Activated naive CD8-positive, alpha-beta T cell treated with anti-CD3 and anti-CD28 coated beads for 36 hours (primary cell): ENCODE measurements at places on chromosomes 5 and 9.
A peak's percentile ranks its signal among the peaks of the same experiment; 100 is the strongest.

- peaks cover 16% of the 10 kb centered on the region for H3K36me3 ChIP-seq
- no peak for DNase-seq
- H3K27me3 ChIP-seq = no peaks in the 10 kb centered on the region
- no peaks in the 10 kb centered on the region for H3K4me1 ChIP-seq
Measured at GRCh38 chr5:127997201-127997704, 86.3 kb upstream of the SLC12A2 start.

- H3K36me3 ChIP-seq = peaks cover 52% of the 10 kb centered on the region
- H3K4me1 ChIP-seq = peaks cover 49% of the 10 kb centered on the region
- no peak overlapping the region for H3K27ac ChIP-seq
Measured at GRCh38 chr5:69238760-69239251, 4.1 kb downstream of the CDK7 start.

DNA sequence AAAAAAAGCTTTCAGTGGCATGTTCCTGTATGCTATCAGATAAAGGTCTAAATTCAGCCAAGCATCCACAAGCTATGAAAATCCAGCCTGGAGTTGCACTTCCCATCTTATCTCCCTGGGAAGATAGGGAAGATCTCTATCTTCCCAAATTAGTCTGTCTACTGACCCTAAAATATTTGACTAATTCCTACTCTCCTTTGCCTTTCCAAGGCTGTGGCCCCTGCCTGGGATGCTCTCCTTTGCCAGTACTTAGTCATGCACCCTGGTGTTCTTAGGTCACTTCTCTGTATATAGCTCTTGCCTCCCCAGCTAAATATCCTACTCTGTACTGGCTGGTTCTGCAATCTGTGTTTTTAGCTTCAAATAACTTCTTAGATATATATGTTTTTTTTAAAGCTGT, 44.0 kb upstream of the PLPP1 start:
- H3K27ac ChIP-seq = no peak overlapping the region
- no peaks in the 10 kb centered on the region for H3K36me3 ChIP-seq
- H3K27me3 ChIP-seq = no peaks in the 10 kb centered on the region
- DNase-seq = no peak
- H3K4me3 ChIP-seq = no peak overlapping the region

GRCh38 chr5:95191330-95191729, 93.6 kb downstream of the MCTP1 start:
- no peak overlapping the region for H3K27ac ChIP-seq
- peaks cover 10% of the 10 kb centered on the region for H3K4me1 ChIP-seq
- no peaks in the 10 kb centered on the region for H3K36me3 ChIP-seq
- DNase-seq = no peak
- H3K4me3 ChIP-seq = no peak overlapping the region
- no peaks in the 10 kb centered on the region for H3K27me3 ChIP-seq

- peaks cover 4% of the 10 kb centered on the region for H3K4me1 ChIP-seq
- no peak for DNase-seq
- H3K4me3 ChIP-seq = no peak overlapping the region
- no peak overlapping the region for H3K27ac ChIP-seq
- H3K36me3 ChIP-seq = no peaks in the 10 kb centered on the region
Measured at GRCh38 chr5:170483701-170484458, 19.9 kb upstream of the KCNIP1 start.

- peak overlapping the region; percentile 87 for H3K27ac ChIP-seq
- H3K36me3 ChIP-seq = peaks cover 43% of the 10 kb centered on the region
- H3K4me1 ChIP-seq = peaks cover 72% of the 10 kb centered on the region
- DNase-seq = no peak
Measured at GRCh38 chr5:109694451-109694891, 4.7 kb downstream of the MAN2A1 start.

DNA sequence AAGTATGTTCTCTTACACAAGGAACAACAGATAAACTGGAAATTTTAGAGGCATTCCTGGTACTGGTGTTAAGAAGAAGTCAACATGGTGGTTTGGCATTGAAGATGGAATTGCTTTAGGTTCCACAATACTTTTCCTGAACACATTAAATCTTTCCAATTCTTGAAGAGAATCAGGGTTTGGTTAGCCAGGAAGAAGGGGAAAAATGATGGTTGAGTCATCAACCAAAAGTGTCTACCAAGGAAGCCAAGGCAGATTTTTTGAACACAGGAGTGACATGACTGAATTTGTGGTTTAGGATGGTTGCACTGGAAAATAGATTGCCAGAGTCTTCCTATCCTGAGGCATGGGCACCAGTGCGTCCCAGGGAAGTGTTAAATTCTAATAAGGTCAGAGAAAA, 433.4 kb downstream of the TMEM38B start:
- H3K4me1 ChIP-seq = no peaks in the 10 kb centered on the region
- no peak overlapping the region for H3K4me3 ChIP-seq
- no peak overlapping the region for H3K27ac ChIP-seq
- H3K27me3 ChIP-seq = no peaks in the 10 kb centered on the region
- no peak for DNase-seq

- DNase-seq = no peak
- no peak overlapping the region for H3K27ac ChIP-seq
- H3K36me3 ChIP-seq = no peaks in the 10 kb centered on the region
- no peak overlapping the region for H3K4me3 ChIP-seq
- H3K27me3 ChIP-seq = no peaks in the 10 kb centered on the region
Measured at GRCh38 chr5:17019324-17019723, 83.2 kb upstream of the MYO10 start.

- peaks cover 31% of the 10 kb centered on the region for H3K36me3 ChIP-seq
- H3K27me3 ChIP-seq = no peaks in the 10 kb centered on the region
- no peak overlapping the region for H3K4me3 ChIP-seq
- DNase-seq = no peak
- H3K4me1 ChIP-seq = peaks cover 32% of the 10 kb centered on the region
Measured at GRCh38 chr9:132384376-132384775, 22.3 kb downstream of the TTF1 start.

GRCh38 chr5:87369431-87369830, 43.3 kb downstream of the CCNH start:
- H3K4me3 ChIP-seq = no peak overlapping the region
- peaks cover 10% of the 10 kb centered on the region for H3K4me1 ChIP-seq
- no peak overlapping the region for H3K27ac ChIP-seq
- H3K27me3 ChIP-seq = no peaks in the 10 kb centered on the region
